Activated CD8-positive, alpha-beta memory T cell treated with anti-CD3 and anti-CD28 coated beads, Interleukin-2, amount 10 ng/mL, durations not matched to agents 7 days and 5 days (primary cell): ENCODE measurements at places on chromosomes 7 and 10. TPM values are rescaled to one million over a fixed set of nuclear protein-coding genes. Genes with fewer than 3 reads are reported as not detected.

LRRD1 gene
- not detected for total RNA-seq

APBB1IP gene
- total RNA-seq: 73.2 TPM

GRCh38 chr7:138338361-138338760 is 121.7 kb upstream of the TRIM24 start:
- H3K4me1 ChIP-seq: no peaks in the 10 kb centered on the region
- H3K27me3 ChIP-seq: no peaks in the 10 kb centered on the region
- no peak for DNase-seq

CLDN3 gene
- not detected for total RNA-seq

ATP6V0E2 gene
- total RNA-seq: 71.3 TPM

GRCh38 chr7:140638173-140638791 is 2.3 kb downstream of the DENND2A start:
- peaks cover 65% of the 10 kb centered on the region for H3K27me3 ChIP-seq
- H3K4me3 ChIP-seq: no peak overlapping the region
- H3K27ac ChIP-seq: no peak overlapping the region
- no peak for DNase-seq
- H3K36me3 ChIP-seq: no peaks in the 10 kb centered on the region

- no peaks in the 10 kb centered on the region for H3K36me3 ChIP-seq
- peaks cover 29% of the 10 kb centered on the region for H3K4me1 ChIP-seq
- DNase-seq: peak; percentile 78
- peaks cover 3% of the 10 kb centered on the region for H3K27me3 ChIP-seq
- H3K4me3 ChIP-seq: no peak overlapping the region
Observed at GRCh38 chr10:5317547-5318107, 47.1 kb upstream of the UCN3 start.

GRCh38 chr10:123703195-123703790 is 37.1 kb downstream of the GPR26 start:
- no peaks in the 10 kb centered on the region for H3K4me1 ChIP-seq
- DNase-seq: no peak
- no peaks in the 10 kb centered on the region for H3K27me3 ChIP-seq

- no peaks in the 10 kb centered on the region for H3K36me3 ChIP-seq
- H3K4me1 ChIP-seq: no peaks in the 10 kb centered on the region
- no peak for DNase-seq
- no peaks in the 10 kb centered on the region for H3K27me3 ChIP-seq
Observed at GRCh38 chr7:29508608-29509007, 55.0 kb upstream of the PRR15 start.

DNA sequence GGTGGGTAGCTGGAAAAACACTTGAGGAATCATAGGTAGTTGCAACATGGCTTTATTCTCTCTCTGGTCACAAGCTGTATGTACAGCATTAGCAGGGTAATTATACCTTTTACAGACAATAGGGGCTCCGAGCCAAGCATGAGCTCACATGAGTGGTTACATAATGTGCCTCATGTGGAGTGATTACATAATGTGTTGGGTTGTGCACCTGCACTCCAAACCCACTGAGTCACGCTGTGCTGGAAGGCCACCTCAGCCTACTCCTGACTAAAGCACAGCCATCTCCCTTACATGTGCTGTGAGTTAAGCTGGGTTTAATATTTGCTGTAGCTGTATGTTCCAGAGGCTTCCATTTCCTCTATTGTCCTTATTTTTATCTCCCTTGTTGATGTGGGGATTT is 348.7 kb upstream of the SEMA3C start:
- H3K36me3 ChIP-seq: no peaks in the 10 kb centered on the region
- no peak for DNase-seq
- no peaks in the 10 kb centered on the region for H3K27me3 ChIP-seq
- H3K27ac ChIP-seq: no peak overlapping the region

KIAA1549 gene
- 0.61 TPM for total RNA-seq

DNA sequence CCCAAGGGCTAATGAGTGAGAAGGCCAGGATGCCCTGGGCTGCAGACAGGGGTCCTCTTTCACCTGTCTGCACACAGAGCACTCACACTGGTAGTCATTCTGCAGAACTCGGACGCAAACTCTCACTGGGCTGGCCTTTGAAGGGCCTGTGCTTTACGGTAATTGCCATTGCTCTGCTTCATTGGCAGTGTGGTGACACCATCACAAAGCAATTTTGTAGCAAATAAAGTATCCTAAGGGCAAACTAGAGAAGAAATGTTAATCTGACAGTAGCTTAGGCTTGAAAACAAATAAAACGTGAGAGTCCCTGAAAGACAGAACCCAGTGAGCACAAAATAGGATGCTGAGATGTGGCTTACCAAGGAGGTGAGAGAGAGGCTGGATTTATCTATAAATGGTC is 30.6 kb upstream of the FIGNL1 start:
- no peak overlapping the region for H3K4me3 ChIP-seq
- H3K4me1 ChIP-seq: no peaks in the 10 kb centered on the region
- peaks cover 26% of the 10 kb centered on the region for H3K27me3 ChIP-seq

- no peak overlapping the region for H3K27ac ChIP-seq
- H3K4me3 ChIP-seq: no peak overlapping the region
- no peaks in the 10 kb centered on the region for H3K36me3 ChIP-seq
Observed at GRCh38 chr10:125151553-125152449, 8.6 kb downstream of the CTBP2 start.

ANAPC16 gene
- 61.4 TPM for total RNA-seq

TUBB8 gene
- not detected for total RNA-seq

- peak overlapping the region; percentile 91 for H3K4me3 ChIP-seq
- peaks cover 18% of the 10 kb centered on the region for H3K27me3 ChIP-seq
- DNase-seq: no peak
- H3K27ac ChIP-seq: peak overlapping the region; percentile 94
- H3K4me1 ChIP-seq: peaks cover 37% of the 10 kb centered on the region
- H3K36me3 ChIP-seq: peaks cover 36% of the 10 kb centered on the region
Observed at GRCh38 chr10:8054244-8054493, 319 bp upstream of the GATA3 start.

GRCh38 chr7:22137466-22137865 is 191.8 kb upstream of the CDCA7L start:
- no peaks in the 10 kb centered on the region for H3K36me3 ChIP-seq
- DNase-seq: no peak
- peaks cover 41% of the 10 kb centered on the region for H3K27me3 ChIP-seq
- H3K4me3 ChIP-seq: no peak overlapping the region

DNA sequence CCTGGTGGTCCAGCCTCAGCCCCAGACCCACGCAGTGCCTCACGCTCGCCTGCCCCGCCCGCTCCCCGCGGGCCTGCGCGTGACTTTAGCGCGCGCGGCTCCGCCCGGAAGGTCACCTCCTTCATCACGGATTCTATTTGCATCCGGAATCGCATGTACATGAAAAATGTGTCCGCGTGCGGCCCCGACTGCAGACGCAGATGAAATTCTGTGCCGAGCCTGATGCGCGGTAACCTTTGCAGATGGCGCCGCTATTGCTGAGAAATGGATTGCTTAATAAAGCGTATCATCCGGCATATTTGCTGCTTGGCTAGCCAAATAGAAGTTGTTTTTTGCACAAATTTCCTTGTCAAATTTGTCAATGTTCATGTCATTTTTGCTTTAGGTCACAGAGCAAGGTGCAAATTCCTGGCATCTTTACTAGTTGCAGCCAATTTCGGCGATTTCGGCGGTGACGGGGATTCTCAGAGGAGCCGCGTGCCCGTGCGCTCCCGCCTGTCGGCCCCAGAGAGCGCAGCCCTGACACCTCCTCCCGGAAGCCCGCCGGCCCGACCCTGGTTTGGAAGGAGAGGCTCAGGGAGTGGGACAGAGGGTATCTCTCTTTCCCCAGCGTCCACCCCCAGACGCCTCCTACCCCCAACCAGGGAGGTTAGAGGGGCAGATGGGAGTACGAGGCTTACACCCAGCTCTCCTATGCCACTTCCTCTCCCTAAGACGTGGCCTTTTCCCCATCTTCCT is 85.9 kb upstream of the PAX2 start:
- H3K36me3 ChIP-seq: peaks cover 4% of the 10 kb centered on the region
- H3K27me3 ChIP-seq: peaks cover 81% of the 10 kb centered on the region
- H3K4me1 ChIP-seq: peaks cover 14% of the 10 kb centered on the region
- H3K4me3 ChIP-seq: no peak overlapping the region

DNA sequence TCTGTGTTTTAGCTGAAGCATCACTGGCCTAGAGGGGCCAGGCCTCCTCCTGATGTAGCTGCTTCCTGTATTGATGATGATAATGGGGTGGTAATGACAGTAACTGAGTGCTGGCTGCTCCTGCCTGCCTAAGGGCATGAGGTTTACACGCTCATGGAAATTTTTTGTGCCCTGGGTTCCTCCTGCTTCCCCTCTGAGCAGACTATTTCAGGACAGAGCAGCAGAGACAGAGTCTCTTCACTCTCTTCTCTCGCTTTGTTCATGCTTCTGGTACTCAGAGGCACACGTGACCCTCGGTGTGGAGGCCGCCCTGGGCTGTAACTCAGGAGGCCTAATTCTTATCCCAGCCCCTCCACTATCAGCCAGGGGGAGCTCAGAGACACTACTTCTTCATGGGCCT is 27.9 kb downstream of the LRRC20 start:
- no peaks in the 10 kb centered on the region for H3K27me3 ChIP-seq
- H3K4me1 ChIP-seq: peaks cover 53% of the 10 kb centered on the region

GRCh38 chr7:91892821-91893340 is 12.4 kb upstream of the MTERF1 start:
- no peak overlapping the region for H3K27ac ChIP-seq
- no peak for DNase-seq
- H3K4me1 ChIP-seq: no peaks in the 10 kb centered on the region

GRCh38 chr7:158353606-158354570 is 233.7 kb downstream of the PTPRN2 start:
- peak; percentile 47 for DNase-seq
- H3K4me1 ChIP-seq: no peaks in the 10 kb centered on the region
- no peaks in the 10 kb centered on the region for H3K36me3 ChIP-seq
- no peak overlapping the region for H3K4me3 ChIP-seq

- H3K36me3 ChIP-seq: no peaks in the 10 kb centered on the region
- no peak overlapping the region for H3K27ac ChIP-seq
- peaks cover 3% of the 10 kb centered on the region for H3K27me3 ChIP-seq
- no peaks in the 10 kb centered on the region for H3K4me1 ChIP-seq
- H3K4me3 ChIP-seq: no peak overlapping the region
- no peak for DNase-seq
Observed at GRCh38 chr10:95170790-95171189, 23.2 kb upstream of the ACSM6 start.

DNA sequence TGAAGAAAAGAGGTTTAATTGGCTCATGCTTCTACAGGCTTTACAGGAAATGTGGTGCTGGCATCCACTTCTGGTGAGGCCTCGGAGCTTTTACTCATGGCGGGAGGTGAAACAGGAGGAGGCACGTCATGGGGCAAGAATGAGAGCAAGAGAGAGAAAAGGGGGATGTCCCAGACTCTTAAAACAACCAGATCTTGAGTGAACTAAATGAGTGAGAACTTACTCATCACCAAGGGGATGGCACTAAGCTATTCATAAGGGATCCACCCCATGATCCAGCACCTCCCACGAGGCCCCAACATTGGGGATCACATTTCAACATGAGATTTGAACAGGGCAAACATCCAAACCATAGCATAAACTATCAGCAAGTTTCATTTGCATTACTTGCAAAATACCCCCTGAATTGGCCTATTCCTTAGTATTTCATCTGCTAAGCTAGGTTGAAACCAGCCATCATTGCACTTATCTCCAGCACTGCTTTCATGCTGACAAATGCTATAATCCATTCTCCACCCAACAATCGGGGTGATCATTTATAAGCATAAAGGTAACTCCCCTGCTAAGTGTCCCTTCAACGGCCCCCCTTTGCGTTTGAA is 179.0 kb downstream of the NOC3L start:
- peaks cover 1% of the 10 kb centered on the region for H3K36me3 ChIP-seq
- no peak overlapping the region for H3K4me3 ChIP-seq
- H3K4me1 ChIP-seq: no peaks in the 10 kb centered on the region
- H3K27ac ChIP-seq: no peak overlapping the region
- DNase-seq: no peak

DNA sequence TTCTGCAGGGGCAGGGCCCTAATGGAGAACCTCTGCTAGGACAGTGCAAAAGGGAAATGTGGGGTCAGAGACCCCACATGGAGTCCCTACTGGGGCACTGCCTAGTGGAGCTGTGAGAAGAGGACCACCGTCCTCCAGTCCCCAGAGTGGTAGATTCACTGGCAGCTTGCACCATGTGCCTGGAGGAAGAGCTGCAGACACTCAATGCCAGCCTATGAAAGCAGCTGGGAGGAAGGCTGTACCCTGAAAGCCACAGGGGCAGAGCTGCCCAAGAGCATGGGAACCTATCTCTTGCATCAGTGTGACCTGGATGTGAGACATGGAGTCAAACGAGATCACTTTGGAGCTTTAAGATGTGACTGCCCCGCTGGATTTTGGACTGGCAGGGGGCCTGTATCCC is 20.3 kb upstream of the GNAT3 start:
- H3K36me3 ChIP-seq: no peaks in the 10 kb centered on the region
- H3K27ac ChIP-seq: no peak overlapping the region
- no peaks in the 10 kb centered on the region for H3K27me3 ChIP-seq
- DNase-seq: no peak

GRCh38 chr10:85612378-85612775 is 754.2 kb downstream of the GRID1 start:
- peaks cover 31% of the 10 kb centered on the region for H3K27me3 ChIP-seq
- peaks cover 3% of the 10 kb centered on the region for H3K36me3 ChIP-seq
- H3K4me3 ChIP-seq: no peak overlapping the region
- peaks cover 32% of the 10 kb centered on the region for H3K4me1 ChIP-seq
- DNase-seq: peak; percentile 69
- H3K27ac ChIP-seq: peak overlapping the region; percentile 47

GRCh38 chr7:41573443-41573842 is 129.4 kb downstream of the INHBA start:
- no peak overlapping the region for H3K27ac ChIP-seq

GRCh38 chr7:36871863-36872262 is 147.6 kb upstream of the AOAH start:
- peaks cover 70% of the 10 kb centered on the region for H3K36me3 ChIP-seq
- peak; percentile 45 for DNase-seq
- H3K27ac ChIP-seq: peak overlapping the region; percentile 80
- H3K4me1 ChIP-seq: peaks cover 36% of the 10 kb centered on the region

DNA sequence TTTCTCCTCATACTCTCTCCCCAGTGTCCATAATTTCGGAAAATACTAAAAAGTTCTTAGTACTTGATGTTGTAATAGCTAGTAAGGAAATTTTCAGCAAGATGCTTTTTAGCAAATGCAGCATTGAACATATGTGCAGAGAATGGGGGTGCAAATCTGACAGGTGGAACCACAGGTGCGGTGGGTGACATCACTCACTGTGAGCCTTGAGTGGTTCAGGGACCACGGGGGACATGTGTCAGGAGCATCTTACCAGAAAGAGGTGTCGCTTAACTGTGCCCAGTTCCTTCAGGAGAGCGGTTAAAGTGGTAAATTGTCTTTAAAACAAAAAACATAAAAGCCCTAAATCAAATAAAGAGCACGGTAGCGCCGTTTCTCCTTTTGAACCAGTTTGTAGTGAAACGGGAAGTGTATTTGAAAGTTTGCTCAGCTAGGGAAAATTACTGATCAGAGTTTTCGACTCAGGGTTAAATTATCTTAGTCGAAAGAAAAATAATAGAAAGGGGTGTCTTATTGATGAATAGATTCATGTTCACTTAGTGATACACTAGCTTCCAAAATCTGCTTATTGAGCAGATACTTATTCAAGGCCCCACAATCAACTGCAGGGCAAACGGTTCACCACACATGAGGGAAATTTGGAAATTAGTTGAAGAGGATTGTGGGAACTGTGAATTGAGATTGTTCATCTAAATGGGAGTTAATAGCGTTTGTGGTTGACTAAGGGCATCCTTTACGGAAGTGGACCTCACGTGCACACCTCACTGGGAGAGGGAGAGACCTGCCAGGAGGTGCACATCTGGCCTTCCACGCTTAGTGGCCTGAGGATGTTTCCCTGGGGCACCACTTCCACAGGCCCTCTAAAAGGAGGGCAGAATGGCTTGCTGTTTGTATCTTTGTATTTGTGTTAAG is 12.7 kb downstream of the CUL1 start:
- H3K27ac ChIP-seq: no peak overlapping the region
- peaks cover 22% of the 10 kb centered on the region for H3K36me3 ChIP-seq
- H3K4me3 ChIP-seq: no peak overlapping the region
- peaks cover 42% of the 10 kb centered on the region for H3K4me1 ChIP-seq
